Cortex of kidney (tissue), 1 donor: ENCODE measurements at places on chromosomes 13 and 19.

- DNase-seq = no peak
These were observed 7.7 kb downstream of the UBE2L5 start for GRCh38 chr13:30429721-30430694.

DNA sequence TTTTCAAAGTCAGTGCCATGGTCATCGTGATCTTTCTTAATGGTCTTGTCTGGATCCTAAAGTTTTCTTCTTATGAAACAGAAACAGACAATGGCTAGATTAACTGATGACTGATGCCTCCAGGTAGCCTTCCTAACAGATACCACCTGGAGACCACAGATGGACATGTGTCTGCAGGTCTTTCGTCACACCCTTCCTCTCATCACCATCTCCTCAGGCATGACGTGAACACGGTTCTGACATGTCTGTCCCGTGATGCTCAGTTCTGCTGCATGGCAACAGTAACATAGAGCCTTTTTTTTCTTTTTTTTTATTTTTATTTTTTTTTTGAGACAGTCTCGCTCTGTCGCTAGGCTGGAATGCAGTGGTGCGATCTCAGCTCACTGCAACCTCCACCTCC, 13.1 kb upstream of the LAMP1 start:
- DNase-seq = no peak

- no peak for DNase-seq
These were observed 15.1 kb downstream of the CCDC124 start for GRCh38 chr19:17947815-17948513.

DNA sequence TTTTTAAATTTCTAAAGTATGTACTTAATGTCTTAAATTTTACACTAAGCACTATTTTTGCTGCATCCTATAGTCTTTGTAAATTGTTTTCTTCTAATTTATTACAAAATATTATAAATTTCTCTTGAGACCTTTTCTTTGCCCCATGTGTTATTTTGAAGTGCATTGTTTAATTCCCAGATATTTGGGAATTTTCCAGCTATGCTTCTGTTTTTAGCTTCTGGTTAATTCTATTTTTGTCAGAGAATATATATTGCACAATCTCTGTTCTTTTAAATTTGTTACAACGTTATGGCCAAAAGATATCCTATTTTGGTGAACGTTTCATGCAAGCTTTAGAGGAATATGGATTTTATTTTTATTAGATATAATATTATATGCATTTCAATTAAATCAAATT, 917.4 kb upstream of the MIR17HG start:
- DNase-seq = no peak

DNA sequence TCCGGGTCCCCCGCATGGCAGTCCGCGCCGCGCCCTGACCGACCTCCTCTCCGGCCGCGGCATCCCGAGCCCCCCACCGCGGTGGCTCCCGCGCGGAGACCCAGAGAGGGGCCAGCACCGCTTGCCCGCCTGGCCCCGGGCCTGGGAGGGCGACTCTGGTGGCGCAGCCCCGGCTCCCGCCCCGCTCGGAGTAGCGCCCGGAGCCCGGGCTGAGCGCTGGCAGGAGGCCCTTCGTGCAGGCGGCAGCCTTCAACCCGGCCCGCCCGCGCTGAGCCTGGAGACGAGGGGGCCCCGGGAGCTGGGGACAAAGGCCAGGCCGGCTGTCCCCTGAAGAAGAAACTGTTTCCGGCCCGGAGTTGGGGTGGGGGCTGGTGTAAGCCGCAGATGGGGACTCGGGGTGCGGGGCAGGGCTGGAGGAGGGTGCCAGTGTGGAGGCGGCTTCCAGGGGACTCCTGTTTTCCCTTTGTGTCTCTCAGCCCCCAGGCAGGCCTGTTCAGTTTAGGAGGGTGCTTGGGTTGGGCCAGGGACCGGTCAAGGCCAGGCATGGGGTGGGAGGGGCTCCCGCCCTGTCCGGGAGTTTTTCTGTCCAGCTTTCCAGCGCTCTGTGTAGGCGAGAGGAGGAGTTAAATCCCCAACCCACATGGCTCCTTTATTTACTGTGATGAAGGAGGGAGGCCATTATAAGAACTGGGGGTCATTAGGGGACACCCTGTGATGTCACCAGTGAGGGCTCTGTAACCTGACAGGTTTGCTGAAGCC, 935 bp downstream of the LRP3 start:
- DNase-seq = no peak

GRCh38 chr13:59710416-59710815, 453.3 kb downstream of the DIAPH3 start:
- DNase-seq = no peak

GRCh38 chr13:72221276-72221962, 354.4 kb upstream of the DACH1 start:
- no peak for DNase-seq

- no peak for DNase-seq
These were observed 601 bp downstream of the FBXL3 start for GRCh38 chr13:77026255-77026860.

DNA sequence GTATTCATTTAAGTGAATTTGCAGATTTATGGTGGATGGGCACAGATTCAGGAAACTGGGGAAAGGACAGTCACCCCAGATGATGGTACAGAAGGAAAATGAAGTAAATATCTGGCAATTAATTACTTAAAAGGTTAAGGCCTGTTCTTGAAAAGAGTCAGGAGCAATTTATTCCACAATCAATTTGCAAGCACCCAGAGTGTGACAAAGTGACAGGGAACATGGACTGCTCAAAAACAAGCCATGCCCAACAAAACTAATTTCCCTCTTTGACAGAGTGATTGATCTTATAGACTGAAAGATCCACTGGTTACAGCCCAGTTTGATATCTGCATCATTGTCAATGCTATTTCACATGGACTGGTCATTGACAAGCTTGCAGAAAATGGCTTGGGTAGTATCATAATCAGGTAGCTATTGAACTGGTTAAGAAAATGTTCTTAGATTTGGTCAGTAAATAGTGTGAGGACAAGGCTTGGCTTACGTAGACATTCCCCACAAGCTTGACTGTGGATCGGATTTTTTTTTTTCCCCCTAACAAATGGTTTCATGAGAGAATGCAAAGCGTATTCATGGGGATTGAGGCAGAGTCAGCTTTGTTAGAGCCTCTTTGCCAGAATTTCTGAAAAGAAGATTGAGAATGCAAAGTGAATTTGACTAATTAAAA, 584.6 kb downstream of the GPC6 start:
- DNase-seq = no peak

DNA sequence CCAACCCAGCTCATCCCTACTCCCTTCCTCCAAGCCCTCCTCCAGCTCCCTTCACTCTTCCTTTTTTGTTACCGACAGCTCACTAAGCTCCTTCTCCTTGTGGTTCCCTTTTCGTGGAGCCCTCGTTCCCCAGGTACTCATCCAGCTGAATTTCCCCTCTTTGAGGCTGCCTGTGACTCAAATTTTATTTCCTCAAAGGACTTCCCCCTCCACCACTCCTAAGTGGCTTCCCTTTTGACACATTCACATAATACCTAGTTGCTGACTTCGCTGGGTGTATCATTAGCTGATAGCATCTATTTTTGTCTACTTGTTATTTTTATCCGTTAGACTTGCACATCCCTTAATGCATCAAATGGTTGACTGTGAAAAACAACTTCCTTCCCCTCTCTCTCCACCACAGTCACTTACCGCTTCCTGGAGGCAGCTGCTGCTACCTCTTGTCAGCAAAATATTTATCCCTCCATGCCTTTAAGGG, 14.5 kb downstream of the FFAR2 start:
- no peak for DNase-seq

- no peak for DNase-seq
These were observed 77.7 kb downstream of the COL4A1 start for GRCh38 chr13:110228936-110229904.

GRCh38 chr13:25085125-25085742, 10.7 kb upstream of the PABPC3 start:
- DNase-seq = no peak

GRCh38 chr13:91126806-91127205, 220.7 kb upstream of the MIR17HG start:
- DNase-seq = no peak

DNA sequence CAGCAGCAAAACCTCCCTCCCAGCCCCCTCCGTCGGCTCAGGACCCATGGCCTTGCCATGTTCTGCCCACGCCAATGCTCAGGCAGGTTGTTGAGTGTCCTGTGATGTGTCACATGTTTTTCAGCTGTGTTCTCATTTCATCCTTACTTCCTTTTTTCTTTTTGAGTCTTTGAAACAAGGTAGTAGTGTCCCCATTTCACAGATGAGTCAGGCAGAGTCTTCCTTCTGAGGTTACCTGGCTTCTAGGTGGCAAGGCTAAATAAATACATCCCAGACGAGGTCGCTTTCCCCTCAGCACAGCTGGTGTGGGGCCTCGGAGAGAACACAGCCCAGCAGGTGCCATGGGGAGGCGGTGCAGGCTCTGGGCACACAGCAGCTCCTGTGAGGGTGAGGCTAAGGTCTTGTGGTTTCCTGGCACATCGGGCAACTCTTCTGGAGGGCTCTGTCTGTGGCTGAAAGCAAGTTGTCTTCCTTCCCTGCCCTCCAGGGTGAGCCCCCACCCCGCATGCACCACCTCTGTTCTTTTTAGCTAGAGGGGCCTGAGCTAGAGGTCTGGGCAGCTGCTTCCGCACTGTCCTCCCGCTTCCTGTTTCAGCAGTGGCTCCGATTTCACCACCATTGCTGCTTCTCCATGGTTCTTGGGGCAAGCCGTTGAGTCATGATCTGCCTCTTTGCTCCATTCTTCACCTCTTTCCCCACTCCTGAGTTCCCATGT, 15.1 kb downstream of the PRAM1 start:
- DNase-seq = no peak

DNA sequence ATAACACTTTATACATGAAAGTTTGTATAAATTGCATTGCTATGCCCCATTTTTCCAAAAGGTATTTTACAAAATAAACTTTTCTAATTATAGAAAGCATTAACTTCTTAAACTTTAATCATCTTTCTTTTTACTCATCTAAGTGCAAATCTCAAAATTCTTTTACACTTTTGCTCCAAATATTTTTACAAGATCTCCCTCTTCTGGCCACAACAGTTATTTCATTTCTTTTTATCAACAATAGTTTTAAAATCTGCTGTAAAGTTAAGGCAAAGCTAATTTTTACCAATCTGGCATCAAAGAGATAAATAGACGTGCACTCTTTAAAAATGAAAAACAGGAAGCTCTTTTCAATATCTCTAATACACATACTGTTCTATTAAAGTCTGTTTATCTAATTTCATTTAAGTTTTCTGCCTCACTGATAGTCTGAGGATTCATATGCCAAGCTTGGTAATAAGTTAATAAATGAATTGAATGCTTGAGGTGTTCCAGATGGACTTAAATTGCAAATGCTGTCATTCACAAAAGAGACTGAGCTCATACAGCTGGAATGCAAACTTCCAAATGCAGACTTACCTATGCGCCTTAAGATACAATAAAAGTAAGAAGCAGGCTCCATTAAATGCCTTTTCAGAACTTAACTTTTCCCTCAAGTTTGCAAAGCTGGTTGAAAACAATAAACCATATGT, 583.0 kb upstream of the ATXN8OS start:
- no peak for DNase-seq

- DNase-seq = no peak
These were observed 1.3 kb downstream of the ARHGAP45 start for GRCh38 chr19:1068009-1069001.

DNA sequence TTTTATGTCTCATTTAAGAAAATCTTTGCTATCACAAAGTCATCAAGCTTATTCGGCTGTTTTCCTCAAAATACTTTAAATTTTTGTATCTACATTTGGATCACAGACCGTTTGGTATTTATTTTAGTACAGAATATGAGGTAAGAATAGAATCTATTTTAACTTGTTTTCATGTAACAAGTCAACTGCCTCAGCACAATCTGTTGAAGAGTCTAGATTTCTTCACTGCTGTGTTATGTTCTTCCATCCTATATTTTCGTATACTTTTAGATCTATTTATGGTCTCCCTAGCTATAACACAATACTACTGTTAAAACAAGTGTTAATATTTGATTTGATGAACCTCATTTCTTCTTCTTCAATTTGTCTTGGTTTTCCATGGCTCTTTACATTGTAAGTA, 61.6 kb upstream of the SGCG start:
- no peak for DNase-seq

DNA sequence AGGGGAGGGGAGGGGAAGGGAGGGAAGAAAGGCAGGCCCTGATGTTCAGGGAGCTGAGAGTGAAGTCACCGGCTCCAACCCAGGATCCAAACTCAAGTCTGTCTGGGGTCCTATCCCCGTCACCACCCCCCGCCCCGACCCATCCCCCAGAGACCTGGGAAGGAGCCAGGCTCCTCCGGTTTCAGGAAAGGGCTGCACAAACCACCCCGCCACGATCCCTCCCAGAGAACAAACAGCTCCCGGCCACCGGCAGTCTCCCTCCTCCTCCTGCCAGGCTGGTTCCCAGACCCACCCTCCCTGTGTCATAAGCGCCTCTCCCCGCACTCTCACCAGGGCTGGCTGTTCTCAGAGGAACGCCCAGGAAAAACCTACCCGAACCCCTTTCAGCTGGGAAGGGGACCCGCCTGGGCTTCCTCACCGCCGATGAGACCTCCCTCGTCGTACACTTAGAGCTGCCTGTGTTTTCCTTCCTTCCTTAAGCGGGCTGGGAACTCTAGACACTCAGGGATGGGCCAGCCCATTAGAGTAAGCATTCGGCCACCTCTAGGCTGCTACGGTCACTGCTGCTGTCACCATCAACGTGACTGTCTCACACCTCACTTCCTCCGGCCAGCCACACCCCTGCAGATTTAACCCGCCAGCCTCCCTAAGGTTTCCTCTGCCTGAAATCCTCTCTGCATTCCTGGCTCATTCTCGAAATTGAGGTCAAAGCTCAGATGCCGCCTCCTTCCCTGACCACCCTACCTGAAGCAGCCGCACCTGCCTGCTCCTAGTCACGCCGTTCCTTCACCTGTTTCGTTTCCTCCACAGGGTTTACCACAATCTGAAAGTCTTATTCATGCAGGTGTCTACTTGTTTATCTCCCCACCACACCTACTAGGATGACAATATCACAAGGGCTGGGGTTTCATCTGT, 6.3 kb upstream of the RDH13 start:
- DNase-seq = no peak

DNA sequence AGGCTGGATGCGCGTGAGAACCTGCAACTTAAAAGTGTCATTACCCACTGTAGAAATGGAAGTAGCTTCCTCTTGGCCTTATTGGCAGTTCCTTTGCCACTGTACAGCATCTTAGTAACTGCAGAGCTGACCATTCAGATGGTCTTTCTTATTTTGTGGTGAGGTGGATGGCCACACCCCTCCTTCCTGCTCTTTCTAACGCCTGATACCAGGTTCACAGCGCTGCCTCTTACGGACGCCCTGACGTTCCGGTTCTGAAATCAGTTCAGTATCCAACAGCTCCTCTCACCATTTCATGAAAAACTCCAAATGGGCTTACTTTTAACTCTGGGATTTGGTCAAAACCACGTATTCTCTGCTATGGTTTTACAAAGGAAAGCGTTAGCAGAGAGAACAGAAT, 134.6 kb downstream of the ATP11A start:
- DNase-seq = no peak

- no peak for DNase-seq
These were observed 84.1 kb downstream of the CHST8 start for GRCh38 chr19:33705860-33706259.

- DNase-seq = no peak
These were observed 211.5 kb downstream of the KLF12 start for GRCh38 chr13:73922493-73923393.

- DNase-seq = no peak
These were observed 53.6 kb upstream of the FRY start for GRCh38 chr13:31978021-31978420.

GRCh38 chr19:8240274-8241229, 31.4 kb downstream of the CERS4 start:
- no peak for DNase-seq
